ENCODE measurements at places on chromosomes 13 and 19. TPM values are rescaled to one million over a fixed set of nuclear protein-coding genes. Genes with fewer than 3 reads are reported as not detected.

- no peaks in the 10 kb centered on the region for H3K4me1 ChIP-seq
- H3K36me3 ChIP-seq, result no peaks in the 10 kb centered on the region
- no peaks in the 10 kb centered on the region for H3K27me3 ChIP-seq
- DNase-seq, result no peak
- no peak overlapping the region for H3K4me3 ChIP-seq
- H3K27ac ChIP-seq, result no peak overlapping the region
These were observed 165.9 kb downstream of the KLF5 start for GRCh38 chr13:73224703-73225102.

GRCh38 chr19:52138278-52138982 is 1.3 kb downstream of the ZNF616 start:
- H3K27me3 ChIP-seq, result no peaks in the 10 kb centered on the region
- H3K4me3 ChIP-seq, result peak overlapping the region; percentile 100
- DNase-seq, result no peak
- H3K36me3 ChIP-seq, result no peaks in the 10 kb centered on the region

DNA sequence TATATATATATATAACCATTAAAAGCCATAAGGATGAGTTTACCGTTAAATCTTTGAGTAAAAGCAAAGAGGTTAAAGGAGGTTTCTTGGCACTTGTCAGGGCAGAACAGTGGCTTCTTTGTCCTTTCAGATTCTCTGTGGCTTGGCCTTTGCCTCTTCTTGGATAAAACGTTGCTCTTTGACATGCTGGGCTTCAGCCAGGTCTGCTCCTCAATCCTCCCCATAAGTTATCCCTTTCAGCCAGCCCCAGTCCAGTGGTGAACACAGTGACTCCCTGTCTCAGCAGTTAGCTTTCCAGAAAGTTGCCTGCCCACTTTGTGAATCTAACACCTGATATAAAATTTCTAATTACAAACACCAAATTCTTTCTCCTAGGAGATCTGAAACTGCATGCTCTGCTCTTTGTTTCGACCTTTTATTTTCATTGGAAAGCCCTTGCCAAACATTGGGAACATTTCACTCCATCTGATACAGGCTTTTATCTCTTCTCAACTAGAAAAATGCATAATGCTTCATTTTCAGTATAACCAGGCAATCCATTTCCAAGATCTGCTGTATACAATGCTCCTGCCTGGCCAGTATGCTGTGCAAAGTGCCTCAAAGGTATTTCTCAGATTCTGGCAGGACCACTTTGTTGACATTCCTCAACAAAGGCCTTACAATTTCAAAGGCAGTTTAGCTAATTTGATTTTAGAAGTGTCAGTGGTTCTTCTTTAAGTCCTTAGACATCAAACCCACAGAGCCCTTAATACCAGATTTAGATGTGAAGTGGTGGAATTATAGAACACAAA is 16.2 kb upstream of the MED4 start:
- H3K27me3 ChIP-seq, result no peaks in the 10 kb centered on the region
- DNase-seq, result no peak
- H3K27ac ChIP-seq, result peak overlapping the region; percentile 61

DNA sequence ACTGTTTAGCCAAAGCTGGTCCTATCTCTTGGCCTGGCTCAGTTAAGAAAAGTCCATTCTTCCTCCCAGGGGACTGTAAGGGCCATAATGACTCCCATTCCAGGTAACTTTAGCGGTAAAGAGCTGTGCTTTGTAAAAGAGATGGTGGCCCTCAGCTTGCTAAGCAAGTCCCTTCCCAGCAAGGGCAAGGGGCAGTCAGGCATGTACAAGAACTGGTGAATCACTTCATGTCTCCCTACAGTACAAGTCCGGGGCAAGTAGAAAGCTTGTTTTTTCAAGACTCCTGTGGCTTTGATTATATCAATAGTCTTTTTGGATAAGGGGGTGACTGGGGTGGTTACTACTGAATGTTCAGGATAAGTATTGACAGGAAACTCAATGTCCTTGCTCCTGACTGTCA is 88.9 kb downstream of the SLC25A15 start:
- peaks cover 4% of the 10 kb centered on the region for H3K36me3 ChIP-seq
- no peaks in the 10 kb centered on the region for H3K27me3 ChIP-seq
- H3K4me1 ChIP-seq, result no peaks in the 10 kb centered on the region
- no peak for DNase-seq
- no peak overlapping the region for H3K4me3 ChIP-seq

- H3K36me3 ChIP-seq, result no peaks in the 10 kb centered on the region
- no peak overlapping the region for H3K27ac ChIP-seq
- H3K27me3 ChIP-seq, result no peaks in the 10 kb centered on the region
- peaks cover 3% of the 10 kb centered on the region for H3K4me1 ChIP-seq
- no peak for DNase-seq
These were observed 52.6 kb downstream of the ALOX5AP start for GRCh38 chr13:30787738-30788525.

GRCh38 chr13:107480130-107480529 is 735.2 kb downstream of the LIG4 start:
- H3K27ac ChIP-seq, result no peak overlapping the region
- no peak overlapping the region for H3K4me3 ChIP-seq
- no peaks in the 10 kb centered on the region for H3K4me1 ChIP-seq

DNA sequence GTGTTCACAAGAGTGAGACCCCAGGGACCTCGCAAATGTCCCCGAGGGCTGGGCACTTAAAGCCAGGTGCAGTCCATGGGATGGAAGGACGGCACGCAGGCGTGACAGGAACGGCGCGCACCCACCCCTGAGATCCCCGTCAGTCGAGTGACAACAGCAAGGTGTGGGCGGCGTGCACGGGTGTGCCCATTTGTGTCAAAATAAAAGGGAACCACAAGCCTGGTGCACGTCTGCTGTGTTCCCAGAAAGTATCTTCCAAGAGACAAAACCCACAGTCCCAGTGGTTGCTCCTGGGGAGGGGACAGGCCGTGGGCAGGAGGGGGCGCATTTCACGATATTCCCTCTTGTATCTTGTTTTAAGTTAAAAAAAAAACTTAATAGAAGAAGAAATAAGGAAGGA is 15.7 kb upstream of the CACTIN start:
- H3K36me3 ChIP-seq, result peaks cover 7% of the 10 kb centered on the region
- no peak overlapping the region for H3K4me3 ChIP-seq
- no peaks in the 10 kb centered on the region for H3K4me1 ChIP-seq
- no peak overlapping the region for H3K27ac ChIP-seq

GRCh38 chr13:44814836-44815235 is 174.4 kb downstream of the NUFIP1 start:
- H3K36me3 ChIP-seq, result no peaks in the 10 kb centered on the region
- H3K4me3 ChIP-seq, result no peak overlapping the region
- no peak overlapping the region for H3K27ac ChIP-seq
- H3K27me3 ChIP-seq, result no peaks in the 10 kb centered on the region

DNA sequence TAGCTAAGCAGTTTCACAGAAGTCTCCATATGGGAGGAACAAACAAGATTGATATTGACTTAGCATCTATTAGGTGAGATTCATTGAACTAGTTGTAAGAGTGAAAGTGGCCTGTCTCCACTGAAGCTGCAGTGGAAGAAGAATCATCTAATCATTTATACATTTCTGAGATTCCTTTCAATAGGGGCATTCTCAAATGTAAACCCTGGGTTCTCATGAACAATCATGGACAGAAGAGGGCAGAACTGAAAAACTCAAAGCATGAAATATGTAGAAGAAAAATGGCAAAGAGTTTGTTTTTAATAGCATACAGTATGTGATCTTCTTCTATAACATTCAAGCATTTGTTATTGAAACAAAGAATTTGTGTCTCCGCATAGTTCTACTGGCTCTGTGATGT is 17.6 kb upstream of the POSTN start:
- no peaks in the 10 kb centered on the region for H3K27me3 ChIP-seq
- no peak overlapping the region for H3K4me3 ChIP-seq
- no peak overlapping the region for H3K27ac ChIP-seq
- no peak for DNase-seq
- no peaks in the 10 kb centered on the region for H3K4me1 ChIP-seq
- no peaks in the 10 kb centered on the region for H3K36me3 ChIP-seq

DNA sequence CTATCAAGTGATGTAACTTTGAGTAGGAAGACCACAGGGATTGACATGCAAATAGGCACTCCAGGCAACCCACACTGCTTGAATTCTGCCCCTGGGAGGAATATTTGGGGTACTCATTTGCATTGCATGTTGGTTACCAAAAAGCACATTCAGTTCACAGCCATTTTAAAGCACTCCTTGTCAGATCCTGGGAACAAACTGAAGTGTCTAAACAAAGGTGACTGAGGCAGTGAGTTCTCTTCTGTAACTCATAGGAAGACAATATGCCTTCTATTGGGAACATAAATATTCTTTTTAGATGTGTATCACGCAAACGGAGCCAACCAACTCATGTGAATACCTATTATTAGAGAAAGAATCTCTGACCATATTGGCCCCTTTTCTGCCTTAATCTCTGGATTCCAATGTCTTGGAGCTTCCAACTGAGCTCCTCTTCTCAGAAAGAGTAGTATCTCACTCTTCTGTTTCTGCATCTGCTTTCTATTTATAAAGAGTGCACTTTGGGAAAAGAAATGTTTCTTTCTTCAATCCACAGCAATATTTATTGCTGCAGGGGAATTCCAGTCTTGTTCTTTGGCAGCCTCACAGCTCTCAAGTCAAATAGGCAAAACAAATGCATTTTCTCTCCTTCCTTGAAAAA is 125.7 kb upstream of the NBEA start:
- peaks cover 10% of the 10 kb centered on the region for H3K4me1 ChIP-seq
- no peak for DNase-seq
- H3K36me3 ChIP-seq, result no peaks in the 10 kb centered on the region
- no peaks in the 10 kb centered on the region for H3K27me3 ChIP-seq
- no peak overlapping the region for H3K4me3 ChIP-seq

DNA sequence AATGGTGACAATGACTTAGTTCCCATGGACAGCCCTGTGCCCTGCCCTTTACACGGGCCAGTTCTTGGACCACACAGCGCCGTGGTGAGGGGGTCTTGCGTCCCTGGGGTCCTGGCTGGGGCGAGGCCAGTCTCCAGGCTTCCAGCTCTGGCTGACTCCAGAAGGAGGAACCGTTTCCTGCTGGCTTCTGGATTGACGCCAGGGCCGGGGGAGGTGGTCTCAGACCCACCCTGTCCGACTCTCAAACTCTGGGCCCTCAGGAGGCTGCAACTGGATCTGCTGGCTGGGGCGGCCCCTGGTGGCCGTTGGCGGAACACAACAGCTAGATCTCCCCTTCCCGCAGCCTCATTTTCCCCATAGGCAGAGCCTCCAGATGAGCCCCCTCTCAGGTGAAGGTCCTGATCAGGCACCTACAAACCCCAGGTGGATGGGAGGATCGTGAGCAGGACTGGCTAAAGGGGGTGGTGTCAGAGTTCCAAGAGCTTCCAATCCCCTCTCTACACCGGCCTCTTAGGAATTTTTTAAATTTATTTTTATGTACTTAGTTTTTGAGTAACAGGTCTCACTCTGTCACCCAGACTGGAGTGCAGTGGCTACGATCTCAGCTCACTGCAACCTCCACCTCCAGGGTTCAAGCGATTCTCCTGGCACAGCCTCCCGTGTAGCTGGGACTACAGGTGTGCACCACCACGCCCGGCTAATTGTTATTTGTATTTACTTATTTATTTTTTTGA is 8.0 kb downstream of the CCDC194 start:
- H3K27me3 ChIP-seq, result no peaks in the 10 kb centered on the region
- no peak overlapping the region for H3K4me3 ChIP-seq
- no peak overlapping the region for H3K27ac ChIP-seq
- peak; percentile 83 for DNase-seq

IL17D gene
- 0.44 TPM for total RNA-seq

DCT gene
- total RNA-seq, result 0.13 TPM

U2AF1L4 gene
- 27.4 TPM for total RNA-seq
